Neuronal stem cell (in vitro differentiated cells): ENCODE measurements at places on chromosomes 3 and 15.
A peak's percentile ranks its signal among the peaks of the same experiment; 100 is the strongest.

DNA sequence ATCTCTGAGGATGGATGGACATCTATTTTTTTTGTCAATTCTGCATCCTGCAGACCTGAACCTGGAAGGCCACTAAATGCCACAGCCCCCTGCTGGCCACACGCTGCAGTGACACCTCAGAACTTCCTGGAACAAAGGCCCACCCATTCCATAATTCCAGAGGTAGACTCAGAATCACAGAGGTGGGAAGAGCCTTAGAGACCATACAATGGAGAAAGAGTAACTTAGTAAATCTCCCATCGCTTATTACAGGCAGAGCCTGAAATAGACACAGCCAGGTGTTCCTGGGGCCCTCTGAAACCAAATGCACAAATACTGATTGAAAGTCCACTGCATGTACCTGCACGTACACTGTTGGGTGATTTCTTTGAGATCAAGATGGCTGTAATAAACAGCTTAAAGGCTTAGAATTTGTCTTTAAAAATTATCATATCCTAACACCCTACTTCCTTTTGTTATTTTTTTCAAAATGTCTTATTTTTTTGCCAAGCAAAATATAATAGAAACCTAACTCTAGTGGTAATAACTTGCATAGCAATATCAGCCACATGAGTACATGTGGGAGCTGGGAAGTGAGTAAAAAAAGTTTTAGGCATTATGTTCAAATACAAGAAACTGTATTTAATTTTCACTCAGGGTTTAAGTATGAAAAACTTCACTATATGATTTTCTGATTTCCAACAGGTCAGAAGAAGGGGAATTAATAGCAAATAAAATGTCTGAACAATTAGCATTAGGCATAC is 62.7 kb downstream of the EOMES start:
- DNase-seq, result peak; percentile 42

DNA sequence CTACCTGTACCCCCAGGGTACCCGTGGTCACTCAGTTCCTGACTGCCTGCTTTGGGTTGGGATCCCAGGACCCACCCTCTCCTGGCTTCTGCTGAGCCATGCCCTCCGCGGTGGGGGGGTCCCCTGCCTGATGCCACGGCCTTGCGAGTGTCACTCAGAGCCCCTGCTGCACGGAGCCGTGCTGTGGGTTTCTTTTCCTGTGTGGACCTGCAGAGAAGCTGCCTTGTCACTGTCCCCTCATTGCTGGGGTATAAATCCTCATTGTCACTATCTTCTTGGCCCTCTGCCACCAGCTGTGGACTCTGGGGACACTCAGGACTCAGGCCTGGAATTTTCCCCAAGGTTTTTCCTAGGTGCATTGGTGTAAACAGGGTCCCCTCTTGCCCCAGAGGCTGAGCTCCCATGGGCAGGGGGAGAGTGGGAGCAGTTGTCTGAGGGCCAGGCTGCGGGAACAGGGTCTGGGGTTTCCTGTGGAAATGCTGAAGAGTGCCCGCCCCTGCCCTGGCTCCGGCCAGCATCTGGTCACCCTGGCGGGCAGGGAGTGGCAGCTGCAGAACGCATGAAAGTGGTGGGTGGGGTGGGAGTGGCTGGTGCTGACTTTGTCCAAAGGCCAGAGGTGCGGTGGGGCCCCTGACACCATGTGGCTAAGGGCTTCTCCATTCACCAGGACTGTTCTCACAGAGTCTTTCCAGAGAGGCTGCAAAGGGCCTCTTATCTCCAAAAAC is 191.7 kb downstream of the GOLGA6L6 start:
- no peak for DNase-seq

DNA sequence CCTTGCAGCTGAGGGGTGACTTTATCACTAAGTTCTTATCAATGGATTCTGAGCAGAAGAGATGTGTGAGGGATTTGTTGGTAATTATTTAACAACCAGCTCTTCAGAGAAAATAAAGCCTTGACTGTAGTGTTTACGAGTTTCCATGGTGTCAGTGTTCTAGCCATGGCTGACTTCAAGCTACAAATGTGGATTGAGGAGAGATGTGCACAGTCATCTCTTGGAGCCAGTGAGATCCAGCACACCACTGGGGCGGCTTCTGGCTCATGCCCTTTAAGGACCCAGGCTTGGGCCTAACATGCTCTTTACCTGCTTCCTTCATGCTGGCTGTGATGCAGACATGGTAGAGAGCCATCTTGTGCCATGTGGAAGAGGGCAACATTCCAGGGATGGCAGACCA is 145.6 kb upstream of the MRPS22 start:
- no peak for DNase-seq

GRCh38 chr3:45548681-45549075 is 45.9 kb upstream of the LIMD1 start:
- no peak for DNase-seq

- no peak for DNase-seq
Observed at GRCh38 chr3:172268425-172268824, 179.8 kb downstream of the GHSR start.

- no peak for DNase-seq
Observed at GRCh38 chr3:36852071-36852470, 87.7 kb upstream of the DCLK3 start.

DNA sequence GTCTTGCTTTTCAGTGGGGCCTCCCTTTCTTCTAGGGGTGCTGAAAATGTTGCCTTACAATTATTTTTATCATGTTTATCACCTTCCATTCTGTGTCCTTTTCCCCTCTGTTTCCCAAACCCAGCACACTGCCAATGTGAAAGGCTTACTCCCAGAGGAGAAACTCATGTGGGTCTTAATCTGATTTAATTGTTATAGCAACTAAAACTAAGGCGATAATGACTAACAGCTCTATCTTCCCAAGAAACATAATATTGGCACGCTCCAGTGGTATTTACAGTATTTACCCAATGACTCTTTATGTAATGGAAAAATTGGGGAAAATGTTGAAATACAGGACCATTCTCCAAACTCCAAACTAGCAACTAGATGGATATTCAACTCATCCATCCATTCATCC is 58.4 kb downstream of the MESD start:
- DNase-seq, result no peak

DNA sequence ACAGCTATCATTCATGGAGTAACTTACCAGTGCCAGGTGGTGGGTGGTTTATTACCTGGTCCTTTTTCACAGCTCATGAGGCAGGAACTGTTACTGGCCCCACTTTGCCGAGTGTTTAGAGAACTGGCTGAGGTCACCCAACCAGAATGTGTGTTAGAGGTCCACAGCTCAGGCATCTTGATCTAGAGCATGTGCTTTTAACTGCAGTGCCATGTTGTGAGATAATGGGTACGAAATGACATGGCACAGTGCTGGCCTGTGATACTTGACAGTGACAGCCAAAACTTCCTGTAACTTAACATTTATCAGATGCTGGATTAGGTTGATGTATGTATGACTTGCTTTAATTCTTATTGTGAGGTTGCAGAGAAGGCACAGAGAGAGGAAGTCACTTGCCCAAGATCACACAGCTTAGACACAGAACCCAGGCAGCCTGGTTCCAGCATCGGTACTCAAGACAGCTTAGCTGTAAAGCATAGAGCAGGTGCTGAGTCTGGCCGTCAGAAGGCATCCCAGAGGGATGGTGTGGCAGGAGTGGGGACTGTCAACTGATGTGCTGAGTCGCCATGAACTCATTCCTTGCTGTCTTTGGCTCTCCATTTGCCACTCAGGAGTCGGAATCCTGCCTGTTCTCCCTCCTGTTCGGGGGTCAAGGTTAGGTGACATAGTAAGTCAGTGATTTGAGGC is 9.6 kb downstream of the MCM2 start:
- DNase-seq, result no peak

GRCh38 chr3:150443331-150443741 is 35.2 kb downstream of the TSC22D2 start:
- no peak for DNase-seq

DNA sequence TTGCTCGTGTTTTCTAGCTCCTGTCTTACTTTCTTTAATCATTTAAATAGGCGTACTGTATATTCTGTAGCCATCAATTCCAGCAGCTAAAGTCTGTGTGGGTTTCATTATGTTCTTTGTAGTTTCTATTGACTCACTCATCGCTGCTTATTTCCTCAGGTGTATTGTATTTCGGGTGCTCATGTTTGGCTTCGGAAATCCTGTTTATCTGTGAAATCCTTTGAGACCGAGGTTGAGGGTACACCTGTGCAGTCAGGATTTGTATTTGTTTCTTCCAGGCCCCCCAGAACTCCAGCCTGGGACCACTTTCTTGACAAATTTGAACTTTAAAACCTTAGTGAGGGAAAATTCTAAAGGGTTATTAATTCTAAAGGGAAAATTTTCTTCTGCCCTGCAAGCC is 2.0 kb upstream of the PAK2 start:
- DNase-seq, result no peak
